ENCODE measurements at places on chromosomes 16 and 17.

- DNase-seq: peak; percentile 53
These were observed 419 bp downstream of the RAB37 start for GRCh38 chr17:74737299-74738050.

DNA sequence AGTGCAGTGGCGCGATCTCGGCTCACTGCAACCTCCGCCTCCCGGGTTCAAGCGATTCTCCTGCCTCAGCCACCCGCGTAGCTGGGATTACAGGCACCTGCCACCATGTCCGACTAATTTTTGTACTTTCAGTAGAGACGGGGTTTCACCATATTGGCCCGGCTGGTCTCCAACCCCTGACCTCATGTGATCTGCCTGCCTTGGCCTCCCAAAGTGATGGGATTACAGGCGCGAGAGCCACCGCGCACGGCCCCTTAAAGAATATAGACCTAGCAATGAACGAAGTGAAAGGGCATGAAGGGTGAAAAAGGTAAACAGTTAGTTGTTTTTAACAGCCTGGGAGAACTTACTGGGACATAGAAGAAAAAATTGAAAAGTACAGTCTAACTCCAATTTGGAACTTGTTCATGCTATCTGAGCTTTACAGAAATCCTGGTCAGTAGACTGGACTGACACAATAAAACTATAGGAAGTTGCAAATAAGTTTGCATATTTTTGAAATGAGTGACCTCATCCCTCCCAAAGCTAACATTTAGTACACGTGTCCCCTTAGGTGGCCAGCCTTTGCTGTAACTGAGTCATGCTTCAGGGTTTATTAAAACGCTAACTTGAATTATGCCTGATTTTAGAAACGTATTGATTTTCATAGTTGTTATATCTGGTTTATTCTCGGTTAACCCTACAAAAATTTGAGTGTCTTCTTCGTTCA is 1.8 kb downstream of the COG1 start:
- DNase-seq: no peak

DNA sequence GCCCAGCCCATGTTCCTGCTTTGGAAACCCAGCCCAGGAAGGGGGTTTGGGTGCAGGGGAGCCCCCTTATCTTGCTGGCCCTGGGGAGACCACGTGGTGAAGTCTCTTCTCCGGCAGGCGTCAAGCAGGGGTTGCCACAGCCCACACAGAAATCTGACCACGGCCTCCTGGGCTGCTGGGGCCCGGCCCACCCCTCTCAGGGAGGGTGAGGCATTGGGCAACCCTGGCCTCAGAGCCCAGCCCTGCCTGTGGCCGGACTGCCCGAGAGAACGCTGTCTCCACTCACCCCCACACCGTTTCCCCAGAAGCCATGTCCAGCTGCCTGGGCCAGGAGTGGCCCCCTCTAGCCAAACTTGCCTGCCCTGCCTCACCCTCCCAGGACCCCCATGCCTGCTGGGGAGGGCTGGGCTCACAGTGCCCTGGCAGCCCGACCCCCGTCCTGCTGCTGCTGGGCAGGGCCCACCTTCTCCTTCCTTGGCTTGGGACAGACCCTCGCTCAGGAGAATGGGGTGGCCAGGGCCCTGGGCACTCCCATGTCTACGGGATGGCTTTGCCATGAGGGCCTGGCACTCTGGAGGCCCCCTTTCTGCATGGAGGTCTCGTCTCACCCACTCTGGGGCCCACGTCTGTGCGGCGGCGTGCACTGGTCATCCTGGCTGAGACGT is 6.7 kb downstream of the RPUSD1 start:
- no peak for DNase-seq

GRCh38 chr16:31350275-31351005 is 4.5 kb upstream of the ITGAX start:
- DNase-seq: no peak

DNA sequence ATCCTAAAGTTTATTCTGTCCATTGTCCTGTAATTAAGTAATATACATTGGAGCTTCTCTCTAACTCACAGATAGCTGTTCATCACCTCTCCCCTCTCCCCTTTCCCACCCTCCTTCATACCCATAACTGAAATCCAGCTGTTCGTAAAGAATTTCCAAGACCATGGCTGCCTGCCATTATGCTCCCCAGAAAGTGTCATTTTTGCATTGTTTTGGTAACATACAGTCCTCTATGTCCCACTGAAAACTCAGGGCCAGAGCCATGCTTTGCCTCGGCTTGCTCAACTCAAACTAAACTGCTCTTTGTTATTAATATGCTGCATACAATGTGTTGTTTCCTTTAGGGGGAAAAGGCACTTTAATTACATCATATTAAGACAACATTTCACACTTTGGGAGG is 132.0 kb downstream of the MRTFB start:
- DNase-seq: no peak

DNA sequence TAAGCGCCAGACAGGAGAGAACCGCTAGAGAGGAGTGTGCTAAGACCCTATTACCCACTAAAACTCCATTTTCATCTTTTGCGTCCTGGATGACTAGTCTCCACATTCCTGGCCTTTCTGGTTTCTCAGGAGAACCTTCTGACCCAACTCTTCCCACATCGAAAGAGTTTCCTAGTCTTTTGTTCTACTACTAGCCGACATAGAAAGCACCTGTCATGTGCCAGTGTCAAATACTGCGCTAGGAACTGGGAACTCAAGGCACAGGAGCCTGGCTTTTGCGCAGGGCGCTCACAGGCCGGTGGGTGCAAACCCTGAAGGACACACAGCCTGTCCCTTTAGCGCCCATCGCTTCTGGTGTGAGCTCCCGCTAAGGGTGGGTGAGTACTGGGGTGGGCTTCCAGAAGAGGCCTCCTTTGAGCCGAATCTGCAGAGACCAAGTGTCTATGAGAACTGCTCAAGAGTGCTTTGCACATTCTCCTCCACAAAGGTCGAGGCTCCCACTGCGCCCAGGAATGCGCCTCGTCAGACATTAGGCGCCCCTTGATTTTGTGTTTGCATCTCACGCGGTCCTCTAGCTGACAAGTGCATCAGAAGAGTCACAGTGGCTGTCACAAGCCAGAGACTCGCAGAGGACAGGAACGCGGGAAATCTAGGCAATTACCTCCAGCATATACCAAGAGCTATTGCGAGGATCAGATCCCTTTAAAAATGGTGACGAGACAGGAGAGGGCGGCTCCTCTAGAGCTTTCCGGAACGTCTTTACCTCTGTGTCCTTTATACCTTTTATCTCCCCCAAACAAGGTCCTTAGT is 2.0 kb upstream of the PSMB3 start:
- no peak for DNase-seq

DNA sequence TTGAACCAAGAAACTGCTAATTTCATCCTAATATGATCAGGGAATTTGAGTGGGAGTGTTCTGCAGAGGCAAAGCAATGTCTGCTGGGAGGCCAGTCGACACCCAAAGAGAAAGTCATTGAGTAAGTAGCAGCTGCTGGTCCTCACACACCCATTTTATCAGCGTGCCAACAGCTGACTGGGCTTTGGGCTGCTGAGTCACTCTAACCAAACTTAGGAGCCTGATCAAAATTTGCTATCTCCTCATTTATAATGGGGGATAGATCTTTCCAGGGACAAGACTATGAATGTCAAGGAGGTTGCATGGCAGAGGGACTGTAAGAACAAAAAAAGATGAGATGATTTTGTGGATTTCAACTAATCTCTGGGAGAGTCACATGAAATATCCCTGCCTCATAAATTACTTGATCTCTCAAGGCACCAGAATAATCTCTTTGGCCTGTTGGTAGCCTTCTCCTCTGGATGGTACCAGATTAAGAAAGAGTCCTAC is 32.9 kb downstream of the CPSF4L start:
- DNase-seq: peak; percentile 9

GRCh38 chr17:78159575-78160158 is 8.7 kb upstream of the SYNGR2 start:
- no peak for DNase-seq

GRCh38 chr17:17792551-17793377 is 44.0 kb downstream of the SREBF1 start:
- DNase-seq: peak; percentile 55

DNA sequence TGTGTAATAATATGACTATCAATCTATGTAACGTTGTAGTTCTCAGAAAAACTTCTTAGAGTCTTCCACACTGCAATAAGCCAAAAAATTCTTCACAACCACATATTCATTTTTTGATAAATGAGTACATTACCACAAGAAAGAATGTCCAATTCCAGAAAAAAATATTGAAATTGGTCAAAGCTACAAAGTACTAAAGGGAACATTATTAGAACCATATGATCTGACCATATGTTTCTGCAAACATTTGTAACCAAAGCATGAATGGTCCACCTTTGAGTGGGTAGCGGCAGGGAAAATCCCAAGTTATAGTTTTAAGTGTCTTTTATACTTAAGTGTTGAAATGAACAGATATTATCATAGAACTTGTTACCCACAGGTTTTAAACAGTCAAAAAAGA is 71.7 kb upstream of the NACA2 start:
- no peak for DNase-seq

DNA sequence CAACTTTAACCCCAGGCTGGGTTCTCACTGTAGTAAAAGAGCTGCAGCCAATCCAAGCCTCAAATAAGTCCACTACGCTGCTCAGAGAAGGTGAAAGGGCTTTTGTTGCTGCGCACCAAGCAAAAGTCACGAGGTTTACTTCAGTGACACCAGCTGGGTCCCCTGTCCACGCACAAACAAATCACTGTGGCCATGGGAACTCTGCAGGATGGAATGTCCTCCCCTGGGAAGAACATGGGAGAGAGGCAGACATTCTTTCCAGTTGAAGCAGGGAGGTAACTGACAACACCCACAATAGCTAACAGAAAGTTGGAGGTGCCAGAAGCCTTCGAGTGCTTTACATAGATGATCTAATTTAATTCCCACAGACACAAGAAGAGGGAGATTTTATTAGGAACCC is 181.9 kb downstream of the PMP22 start:
- no peak for DNase-seq

GRCh38 chr17:55246583-55246982 is 18.2 kb upstream of the HLF start:
- DNase-seq: no peak

GRCh38 chr16:57985204-57986181 is 14.6 kb upstream of the CNGB1 start:
- DNase-seq: no peak

- no peak for DNase-seq
These were observed 7.0 kb downstream of the ALG1 start for GRCh38 chr16:5078626-5079025.

DNA sequence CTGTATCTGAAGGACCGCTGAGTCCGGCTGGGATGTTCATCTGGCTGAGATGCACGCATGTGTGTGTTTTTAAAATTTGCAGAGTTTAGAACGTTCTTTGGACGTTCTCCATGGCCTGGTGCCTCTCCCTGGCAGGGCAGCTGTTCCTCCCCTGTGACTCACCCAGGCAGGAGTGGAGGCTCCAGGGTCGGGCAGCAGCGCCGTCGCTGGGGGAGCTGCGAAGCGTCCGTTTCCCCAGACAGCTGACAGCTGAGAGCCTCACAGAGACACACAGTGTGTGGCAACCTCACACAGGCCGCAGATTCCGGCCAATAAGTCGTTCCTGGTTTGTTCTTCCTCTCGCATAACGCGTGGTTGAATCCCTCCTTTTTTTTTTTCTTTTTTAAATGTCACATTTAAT is 80.6 kb downstream of the OR1D5 start:
- DNase-seq: no peak

DNA sequence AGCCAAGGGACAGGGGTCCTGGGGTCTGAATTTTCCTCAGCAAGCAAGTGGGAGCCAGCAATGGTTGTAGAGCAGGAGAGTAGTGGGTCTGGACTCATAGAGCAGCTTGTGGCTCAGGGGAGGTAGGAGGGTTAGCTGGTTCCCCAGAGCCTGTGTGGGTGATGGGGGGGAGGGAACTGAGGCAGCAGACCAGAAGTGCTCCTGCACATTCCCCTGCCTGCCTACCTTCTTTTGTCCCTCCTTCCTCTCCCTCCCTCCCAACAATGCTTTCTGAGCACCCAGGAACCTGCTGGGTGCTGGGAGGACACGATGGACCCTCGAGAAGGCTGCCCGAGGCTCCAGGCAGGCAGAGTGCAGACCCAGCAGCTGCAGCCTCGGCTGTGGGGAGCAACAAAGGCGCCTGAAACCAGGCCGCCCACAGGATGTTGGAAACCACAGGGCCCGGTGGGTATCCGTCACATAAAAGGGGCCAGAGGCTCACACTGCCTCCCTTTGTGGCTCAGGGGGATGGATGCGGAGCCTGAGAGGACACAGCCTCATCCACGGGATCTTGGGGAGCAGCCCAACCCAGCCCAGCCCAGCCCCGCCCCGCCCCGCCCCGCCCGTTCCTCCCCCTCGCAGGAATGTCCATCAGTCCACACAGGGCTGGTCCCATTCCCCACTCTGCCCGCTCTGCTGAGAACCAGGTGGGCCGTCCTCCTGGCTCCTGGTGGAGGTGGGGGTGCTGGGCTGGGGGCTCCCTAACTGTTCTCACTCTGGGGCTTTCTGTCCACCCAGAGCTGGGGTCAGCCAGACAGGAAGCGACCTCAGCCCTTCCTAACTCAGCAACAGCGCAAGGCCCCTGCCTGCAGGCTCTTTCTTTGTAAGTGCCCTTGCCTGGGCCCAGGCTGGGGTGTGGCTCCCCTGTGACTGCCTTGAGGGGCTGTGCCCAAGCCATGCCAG is 1.7 kb upstream of the NLRC3 start:
- DNase-seq: peak; percentile 71

DNA sequence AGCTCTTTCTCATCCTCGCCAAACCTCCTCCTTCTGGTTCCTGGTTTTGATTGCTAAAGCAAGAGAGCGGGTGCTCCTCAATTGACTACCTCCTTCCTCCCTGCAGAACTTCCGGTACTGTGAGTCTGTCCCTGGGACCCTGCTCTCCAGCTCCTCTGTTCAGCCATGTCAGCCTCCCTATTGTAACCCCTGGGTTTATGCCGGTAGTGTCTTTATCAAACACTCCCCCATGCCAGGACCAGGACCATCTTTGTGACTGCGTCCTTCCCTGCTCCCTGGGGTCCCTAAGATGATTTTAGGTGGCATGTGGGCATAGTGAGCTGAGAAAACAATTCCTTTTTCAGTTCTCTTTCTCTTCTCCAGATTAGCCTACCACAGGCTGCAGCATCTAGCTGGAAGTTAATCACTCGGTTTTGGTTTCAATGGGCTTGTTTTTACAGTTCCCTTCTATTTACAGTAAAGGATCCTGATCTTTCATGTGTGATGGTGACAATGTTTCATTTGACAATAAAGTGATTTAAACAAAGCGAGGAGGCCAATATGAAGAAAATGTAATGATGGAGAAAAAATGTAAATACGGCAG is 27.7 kb upstream of the IL21R start:
- no peak for DNase-seq

DNA sequence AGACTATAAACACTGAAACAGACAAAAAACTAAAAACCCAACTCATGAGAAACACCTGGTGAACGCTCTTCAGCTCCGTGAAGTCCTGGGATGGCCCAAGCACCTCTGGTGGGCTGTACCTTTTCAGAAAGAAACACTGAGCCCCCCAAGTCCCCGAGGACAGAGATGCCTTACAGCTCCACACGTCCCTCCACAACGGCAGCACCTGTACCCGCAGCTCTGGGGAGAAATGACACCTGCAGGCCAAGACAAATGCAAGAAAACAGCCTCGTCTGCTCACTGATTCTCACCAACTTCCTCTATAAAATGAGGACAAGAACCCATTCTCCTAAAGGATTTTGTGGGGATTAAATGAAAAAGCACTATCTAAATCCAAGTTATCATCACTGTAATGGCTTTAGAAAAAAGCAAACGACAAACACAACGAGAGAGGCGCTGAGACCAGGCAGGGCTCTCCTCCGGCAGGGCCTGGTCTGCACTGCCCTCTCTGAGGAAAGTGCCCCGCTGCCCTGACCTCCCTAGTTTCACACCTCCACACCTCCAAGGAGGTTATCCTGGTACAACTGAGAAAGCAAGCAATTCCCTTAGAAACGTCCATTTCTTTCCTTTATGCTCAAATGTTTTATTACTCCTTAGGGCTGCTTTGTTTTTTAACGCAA is 114.9 kb downstream of the ZNF778 start:
- no peak for DNase-seq
